ENCODE measurements at places on chromosomes 11 and 22. TPM values are rescaled to one million over a fixed set of nuclear protein-coding genes. Genes with fewer than 3 reads are reported as not detected.

DNA sequence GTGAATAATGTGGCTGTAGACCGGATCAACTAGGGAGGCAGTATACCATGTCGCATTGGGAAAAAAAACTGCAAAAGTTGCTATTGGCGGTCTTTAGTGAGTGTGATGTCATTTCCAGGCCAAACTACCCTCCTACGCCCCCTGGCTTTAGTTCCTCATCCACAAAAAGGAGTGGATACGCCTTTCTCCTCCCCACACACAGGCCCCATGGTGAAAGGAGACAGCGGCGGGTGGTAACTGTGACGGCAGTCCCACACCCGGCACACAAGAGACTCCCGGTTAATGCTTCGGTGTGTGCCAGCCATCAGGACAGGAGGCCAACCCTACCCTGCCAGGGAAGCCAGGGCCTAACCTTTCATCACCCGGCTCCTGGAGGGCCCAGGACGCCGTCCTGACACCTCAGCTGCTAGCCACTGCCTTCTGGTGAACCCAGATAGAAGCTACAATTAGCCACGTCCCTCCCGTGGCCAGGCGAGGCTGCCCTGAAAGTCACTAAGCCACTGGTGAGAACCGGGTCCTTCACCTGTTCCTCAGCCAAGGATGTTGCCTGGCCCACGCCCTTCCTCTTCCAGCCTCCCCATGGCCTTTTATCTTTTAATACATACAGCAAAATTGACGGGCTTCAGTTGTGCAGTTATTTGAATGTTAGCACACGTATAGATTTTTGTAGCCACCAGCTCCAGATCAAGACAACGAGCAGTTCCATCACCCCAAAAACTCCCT lies 10.8 kb downstream of the TP53I11 start:
- H3K4me1 ChIP-seq, result peaks cover 23% of the 10 kb centered on the region
- DNase-seq, result no peak
- H3K4me3 ChIP-seq, result no peak overlapping the region
- no peaks in the 10 kb centered on the region for H3K27me3 ChIP-seq
- H3K27ac ChIP-seq, result no peak overlapping the region
- no peaks in the 10 kb centered on the region for H3K36me3 ChIP-seq

DNA sequence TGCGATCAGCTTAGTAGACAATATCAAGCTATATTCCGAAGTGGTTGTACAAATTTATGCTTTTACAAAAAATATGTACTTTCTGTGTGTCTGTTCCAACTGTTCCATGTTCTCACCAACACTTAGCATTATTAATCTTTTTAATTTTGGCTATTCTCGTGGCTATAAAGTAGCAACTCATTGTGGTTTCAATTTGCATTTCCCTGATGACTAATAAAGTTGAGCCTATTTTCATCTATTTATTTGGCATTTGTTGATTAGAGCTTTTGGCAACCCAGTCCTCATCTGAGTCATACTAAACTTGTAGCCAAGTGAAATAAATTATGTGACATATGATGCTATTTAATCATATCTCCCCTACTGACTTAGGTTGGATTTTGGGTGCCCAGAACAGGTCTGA lies 115.9 kb downstream of the FBXO7 start:
- H3K36me3 ChIP-seq, result no peaks in the 10 kb centered on the region
- H3K4me1 ChIP-seq, result no peaks in the 10 kb centered on the region
- peaks cover 1% of the 10 kb centered on the region for H3K27me3 ChIP-seq
- no peak overlapping the region for H3K27ac ChIP-seq
- no peak overlapping the region for H3K4me3 ChIP-seq

GRCh38 chr22:27631641-27632040 lies 169.9 kb downstream of the MN1 start:
- H3K4me3 ChIP-seq, result no peak overlapping the region
- H3K4me1 ChIP-seq, result no peaks in the 10 kb centered on the region
- peaks cover 17% of the 10 kb centered on the region for H3K27me3 ChIP-seq
- no peak for DNase-seq

DNA sequence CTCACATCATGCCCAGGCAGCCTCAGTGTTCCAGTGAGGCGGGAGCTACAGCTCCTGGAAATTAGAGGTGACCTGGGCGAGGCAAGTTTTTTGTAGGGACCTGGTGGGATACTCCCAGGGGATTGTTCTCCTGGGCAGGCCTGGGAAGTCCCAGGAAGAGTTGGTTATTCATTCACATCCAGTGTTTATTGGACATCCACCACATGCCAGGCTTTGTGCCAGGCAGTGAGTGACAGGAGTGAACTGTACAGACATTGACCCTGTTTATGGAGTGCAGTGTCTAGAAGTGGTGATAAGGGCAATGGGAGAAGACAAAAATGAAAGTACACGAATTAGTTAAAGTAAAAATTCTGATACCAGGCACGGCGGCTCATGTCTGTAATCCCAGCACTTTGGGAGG lies 29.4 kb downstream of the YWHAH start:
- no peak overlapping the region for H3K27ac ChIP-seq
- peaks cover 2% of the 10 kb centered on the region for H3K27me3 ChIP-seq
- H3K4me3 ChIP-seq, result no peak overlapping the region
- no peaks in the 10 kb centered on the region for H3K36me3 ChIP-seq

- no peaks in the 10 kb centered on the region for H3K4me1 ChIP-seq
- H3K27ac ChIP-seq, result no peak overlapping the region
- no peak for DNase-seq
These were observed 231.2 kb downstream of the TBC1D22A start for GRCh38 chr22:46993633-46994032.

DNA sequence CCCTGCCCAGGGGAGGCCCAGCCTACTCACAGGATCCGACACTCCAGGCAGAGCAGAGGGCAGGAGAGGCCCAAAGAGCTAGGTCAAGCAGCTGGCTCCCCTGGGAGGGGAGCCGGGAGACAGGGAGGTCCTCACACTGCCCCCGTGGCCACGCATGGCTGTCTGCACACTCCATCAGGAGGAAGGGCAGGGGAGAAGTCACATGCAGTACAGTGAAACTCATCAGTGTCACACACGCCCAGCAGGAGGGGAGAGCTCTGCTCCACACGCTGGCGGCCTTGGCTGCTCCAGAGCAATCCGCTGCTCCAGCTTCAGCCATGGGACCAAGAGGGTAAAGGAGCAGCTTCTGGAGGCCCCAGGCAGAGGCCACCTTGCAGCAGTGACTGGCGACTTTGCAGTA lies 14.3 kb downstream of the TCIRG1 start:
- peaks cover 2% of the 10 kb centered on the region for H3K4me1 ChIP-seq
- no peaks in the 10 kb centered on the region for H3K27me3 ChIP-seq
- DNase-seq, result no peak
- H3K36me3 ChIP-seq, result peaks cover 17% of the 10 kb centered on the region
- H3K4me3 ChIP-seq, result no peak overlapping the region

DNA sequence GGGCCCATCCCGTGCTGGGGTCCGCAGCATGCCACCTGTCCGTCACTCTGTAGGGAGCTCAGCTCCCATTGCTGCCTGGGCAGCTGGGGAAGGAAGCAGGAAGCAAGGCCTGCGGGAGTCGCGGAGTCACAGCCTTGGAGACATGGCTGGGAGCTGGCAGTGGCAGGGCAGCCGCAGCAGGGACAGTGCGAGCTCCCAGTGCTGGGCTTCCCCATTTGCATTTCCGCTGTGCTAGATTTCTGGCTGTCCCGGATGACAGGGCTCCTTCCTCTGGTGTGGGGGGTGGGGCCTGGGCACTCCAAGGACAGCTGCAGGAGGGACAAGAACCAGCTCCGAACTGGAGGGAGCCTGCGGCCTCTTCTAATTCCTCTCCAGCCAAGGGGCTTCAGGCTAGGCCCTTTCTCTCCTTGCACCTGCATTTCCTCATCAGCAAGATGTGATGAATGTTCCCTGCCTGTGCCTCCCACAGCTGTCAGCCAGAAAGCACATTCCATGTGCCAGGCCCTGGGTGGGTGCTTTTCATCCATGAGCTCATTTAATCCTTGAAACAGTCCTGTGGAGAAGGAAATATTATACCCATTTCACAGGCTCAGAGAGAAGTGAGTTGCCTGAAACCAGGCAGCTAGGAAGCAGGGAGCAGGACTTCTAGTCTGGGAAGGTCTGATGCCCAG lies 48.0 kb downstream of the MYO7A start:
- H3K4me1 ChIP-seq, result no peaks in the 10 kb centered on the region
- no peak overlapping the region for H3K4me3 ChIP-seq
- H3K27ac ChIP-seq, result no peak overlapping the region
- no peaks in the 10 kb centered on the region for H3K36me3 ChIP-seq
- no peak for DNase-seq

The C11orf65 gene
- total RNA-seq, result 3.4 TPM
